ENCODE measurements at places on chromosomes 2 and 18.
A peak's percentile ranks its signal among the peaks of the same experiment; 100 is the strongest.

- DNase-seq, result peak; percentile 78
These were observed 89.1 kb downstream of the FIGN start for GRCh38 chr2:163646687-163647086.

DNA sequence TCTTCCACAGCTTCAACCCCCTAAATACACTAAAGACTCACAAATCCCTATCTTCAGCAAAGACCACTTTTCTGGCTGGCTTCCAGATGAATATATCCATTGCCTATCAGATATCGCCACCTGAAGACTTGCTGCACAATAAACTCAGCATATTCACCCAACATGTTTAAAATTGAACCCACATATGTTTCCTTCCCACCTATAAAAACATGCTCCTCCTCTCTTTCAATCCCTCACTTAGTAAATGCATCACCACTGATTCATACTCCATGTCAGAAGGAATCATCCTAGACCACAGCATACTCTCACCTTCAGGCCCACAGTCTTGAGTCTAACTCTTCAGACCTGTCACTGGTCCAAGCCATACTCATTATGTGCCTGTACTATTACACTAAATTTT is 5.3 kb downstream of the SPC25 start:
- DNase-seq, result no peak

- DNase-seq, result peak; percentile 39
These were observed 5.3 kb upstream of the G6PC2 start for GRCh38 chr2:168895771-168896170.

DNA sequence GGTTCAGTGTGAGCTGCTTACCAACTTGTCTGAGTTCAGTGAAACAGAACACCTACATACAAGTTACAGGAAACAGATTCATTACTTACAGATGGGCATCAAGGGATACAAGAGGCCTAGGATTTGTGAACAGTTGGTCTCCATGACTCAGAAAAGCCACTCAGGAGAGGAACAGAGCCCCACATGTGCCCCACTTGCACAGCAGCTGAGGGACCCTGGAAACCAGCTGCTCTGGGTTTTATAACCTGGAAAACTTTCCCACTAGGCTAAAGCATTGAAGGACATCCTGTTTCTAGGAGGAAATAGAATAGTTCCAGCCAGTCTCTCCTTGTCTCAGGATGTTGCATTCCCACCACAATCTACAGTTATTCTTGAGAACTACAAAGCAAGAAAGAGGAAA is 530.0 kb downstream of the ZNF804A start:
- no peak for DNase-seq

DNA sequence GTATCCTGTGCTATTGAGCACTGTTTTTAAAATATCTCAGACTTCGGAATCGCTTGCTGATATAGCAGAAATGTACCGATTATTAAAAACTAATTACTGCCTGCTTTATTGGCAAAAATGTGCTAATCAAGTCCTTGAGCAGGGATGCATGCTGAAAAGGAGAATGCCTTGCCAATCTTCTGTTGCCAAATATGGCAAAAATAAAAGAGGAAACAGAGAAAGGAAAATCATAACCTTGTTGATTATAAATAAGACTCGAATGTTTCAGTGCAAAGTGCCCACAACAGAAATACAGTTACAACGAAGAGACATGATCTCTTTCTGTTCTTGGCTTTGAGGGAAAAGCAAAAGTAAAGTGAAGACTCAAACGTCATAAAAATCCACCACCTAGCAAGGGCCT is 248.5 kb downstream of the TMEM182 start:
- DNase-seq, result no peak

GRCh38 chr2:122867941-122868340 is 1112.5 kb downstream of the TSN start:
- DNase-seq, result no peak
